ENCODE measurements at places on chromosomes 16 and 17.

- no peak for DNase-seq
These were observed 56.4 kb upstream of the AKTIP start for GRCh38 chr16:53559270-53559951.

GRCh38 chr17:32960815-32961214 is 30.8 kb upstream of the SPACA3 start:
- no peak for DNase-seq

- no peak for DNase-seq
These were observed 374.4 kb downstream of the SNX29 start for GRCh38 chr16:12350945-12351344.

DNA sequence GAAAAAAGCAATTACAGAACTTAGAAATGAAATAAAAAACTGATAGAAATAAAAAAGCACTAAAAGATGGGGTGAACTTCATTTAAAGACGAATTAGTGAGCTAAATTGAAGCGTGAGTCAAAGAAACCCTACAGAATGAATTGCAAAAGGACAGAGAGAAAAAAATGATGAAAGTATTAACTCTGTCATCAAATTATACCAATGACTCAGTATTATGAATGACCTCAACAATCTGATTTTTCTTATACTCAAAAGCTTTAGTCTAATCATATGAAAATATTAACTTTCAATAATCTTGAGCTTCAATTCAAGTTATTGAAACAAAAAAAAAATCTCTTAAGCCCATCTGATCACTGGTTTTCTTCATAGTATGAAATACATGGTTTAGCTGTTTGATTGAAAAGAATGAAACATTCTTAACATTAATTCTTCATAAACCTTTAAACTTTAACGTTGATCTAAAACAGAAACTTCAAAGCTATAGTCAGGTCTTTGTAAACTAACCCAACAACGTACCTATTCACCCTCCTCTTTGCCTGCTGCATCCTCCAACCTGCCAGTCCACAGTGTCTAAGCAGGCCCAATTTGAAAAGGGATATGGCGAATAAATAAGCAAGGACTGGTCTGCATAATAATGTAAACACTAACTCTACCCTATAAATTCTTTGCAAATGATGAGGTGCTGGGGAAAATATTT is 6.6 kb downstream of the ABCA5 start:
- DNase-seq: no peak

DNA sequence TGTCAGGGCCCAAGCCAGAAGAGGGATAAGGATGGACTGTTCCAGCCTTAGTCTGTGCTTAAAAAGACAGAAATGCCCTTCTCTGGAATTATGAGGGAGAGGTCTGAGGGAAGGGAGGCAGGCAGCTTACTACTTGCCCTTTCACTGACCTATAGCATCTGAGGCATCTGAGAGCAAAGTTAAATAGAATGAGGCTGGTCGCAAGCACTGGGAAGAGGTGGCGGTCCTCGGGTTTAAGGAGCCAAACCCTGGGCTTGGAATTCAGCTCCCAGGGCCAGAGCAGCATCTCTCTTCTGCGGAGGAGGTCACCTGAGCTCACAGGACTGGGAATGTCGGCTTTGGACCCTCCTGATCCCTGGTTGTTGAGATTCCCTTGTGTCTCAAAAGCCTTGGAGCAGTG is 3.1 kb upstream of the LIMD2 start:
- no peak for DNase-seq

DNA sequence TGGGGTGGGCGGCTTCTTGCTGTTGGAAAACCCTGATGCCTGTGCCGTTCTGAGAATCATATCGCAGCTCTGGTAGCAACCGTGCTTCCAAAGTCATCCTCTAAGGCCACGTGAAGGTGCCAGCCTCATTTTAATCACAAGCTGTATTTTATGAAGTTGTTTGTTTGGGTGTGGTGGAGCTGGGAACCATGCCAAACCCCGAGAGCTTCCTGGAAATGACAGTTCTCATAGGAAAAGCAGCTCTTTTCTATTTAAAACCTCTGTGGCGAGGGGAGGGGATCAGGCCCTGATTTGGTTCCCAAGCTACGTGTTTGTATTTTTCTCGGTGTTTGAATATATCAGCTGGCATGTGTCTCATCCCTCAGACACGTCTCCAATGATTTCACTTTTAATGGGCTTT is 21.7 kb downstream of the KNOP1 start:
- DNase-seq: no peak

Measured in activated CD4-positive, alpha-beta T cell treated with anti-CD3 and anti-CD28 coated beads, Interleukin-2, amount 50 U/mL, for 24 hours (primary cell).